ENCODE measurements at places on chromosomes 4 and X. TPM values are rescaled to one million over a fixed set of nuclear protein-coding genes. Genes with fewer than 3 reads are reported as not detected.

- no peak for DNase-seq
Measured at GRCh38 chrX:14506866-14507265, 22.5 kb upstream of the GLRA2 start.

Gene PASD1
- not detected for polyA plus RNA-seq

DNA sequence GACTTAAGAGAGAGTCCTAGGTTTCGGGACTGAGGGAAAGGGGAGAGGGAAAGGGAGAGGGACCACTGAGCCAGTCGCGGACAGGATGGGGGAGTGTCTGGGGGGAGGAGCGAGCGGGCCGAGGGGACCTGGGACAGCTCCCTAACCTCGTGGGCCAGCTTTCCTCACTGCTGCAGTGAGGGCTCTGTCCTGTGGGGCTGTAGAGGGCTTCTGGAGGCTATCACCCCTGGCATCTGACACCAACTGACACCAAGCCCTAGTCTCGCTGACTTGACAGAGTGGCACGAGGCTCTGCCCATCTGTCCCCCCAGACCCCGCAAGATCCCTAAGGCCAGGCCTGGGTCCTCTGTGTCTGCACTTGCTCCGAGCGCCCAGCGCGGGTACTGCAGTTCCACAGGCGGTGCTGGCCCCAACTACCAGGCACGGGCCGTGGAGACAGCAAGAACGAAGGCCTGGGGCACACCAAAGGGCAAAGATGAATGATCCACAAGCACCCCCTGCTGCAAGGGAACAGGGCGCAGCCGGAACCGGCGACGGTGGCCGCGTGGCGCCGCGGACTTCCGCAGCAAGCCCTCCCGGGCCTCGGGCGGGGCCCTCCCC lies 465 bp downstream of the HAUS7 start:
- no peak for DNase-seq

Gene ALPK1
- 21.2 TPM for polyA plus RNA-seq

- no peak for DNase-seq
Measured at GRCh38 chrX:50448565-50448964, 22.1 kb downstream of the DGKK start.

Gene VEGFD
- polyA plus RNA-seq = not detected

GRCh38 chr4:7347981-7348380 lies 86.7 kb downstream of the PSAPL1 start:
- no peak for DNase-seq

DNA sequence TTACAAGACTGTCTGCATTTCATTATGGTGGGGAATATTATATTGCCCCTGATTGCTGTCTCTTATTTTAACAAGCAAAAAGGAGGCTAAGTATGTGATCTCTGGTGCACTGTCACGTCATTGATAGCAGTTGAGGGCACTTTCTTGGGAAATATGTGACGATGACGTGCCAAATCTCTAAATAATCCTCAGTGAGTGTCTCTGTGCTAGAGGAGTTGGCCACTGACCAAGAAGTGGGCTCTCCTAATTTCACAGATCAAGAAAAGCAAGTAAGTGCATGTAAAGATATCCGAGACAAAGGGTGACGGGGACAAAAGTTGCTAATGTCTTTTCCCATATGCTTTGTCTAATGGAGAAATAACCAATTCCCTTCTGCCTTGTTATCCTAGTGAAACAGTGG lies 487.4 kb upstream of the TENM3 start:
- DNase-seq = no peak

- DNase-seq = no peak
Measured at GRCh38 chr4:82782626-82783345, 15.8 kb downstream of the SCD5 start.

DNA sequence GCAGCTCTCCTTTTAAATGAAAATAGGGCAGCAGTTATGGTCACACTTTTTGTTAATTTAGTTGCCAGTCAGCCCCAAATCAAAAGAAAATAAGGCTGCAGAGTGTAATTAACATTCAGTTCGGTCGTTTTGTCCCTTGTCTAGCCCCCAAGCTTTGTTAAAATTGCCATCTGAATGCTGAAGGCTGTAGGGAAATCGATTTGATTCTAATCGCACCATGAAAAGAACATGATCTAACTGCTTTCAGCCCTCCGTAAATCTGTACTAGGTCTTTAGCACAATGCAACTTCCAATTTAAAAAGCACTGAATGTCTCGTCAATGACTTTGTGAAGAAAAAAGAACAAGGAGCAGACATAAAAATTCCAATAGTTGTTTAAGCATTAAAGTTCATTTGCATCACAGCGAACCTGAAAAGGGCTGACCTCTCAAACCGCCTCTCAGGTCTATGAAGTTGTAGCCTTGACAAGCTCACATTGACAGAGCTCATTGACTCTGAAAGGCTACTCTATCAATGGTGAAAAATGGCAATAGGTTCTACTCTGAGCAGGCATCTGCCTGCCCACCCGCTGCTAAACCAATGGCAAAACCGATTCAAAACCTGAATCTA lies 48.9 kb downstream of the CHIC2 start:
- DNase-seq = no peak

Gene UGT2B15
- polyA plus RNA-seq = not detected
